ENCODE measurements at places on chromosomes 2 and 18.
A peak's percentile ranks its signal among the peaks of the same experiment; 100 is the strongest.

GRCh38 chr2:239339726-239340601 is 60.9 kb downstream of the HDAC4 start:
- DNase-seq: peak; percentile 38

GRCh38 chr2:162490052-162490717 is 146.3 kb downstream of the GCA start:
- DNase-seq: no peak

- no peak for DNase-seq
These were observed 678.7 kb downstream of the EPHA4 start for GRCh38 chr2:220893411-220893810.

DNA sequence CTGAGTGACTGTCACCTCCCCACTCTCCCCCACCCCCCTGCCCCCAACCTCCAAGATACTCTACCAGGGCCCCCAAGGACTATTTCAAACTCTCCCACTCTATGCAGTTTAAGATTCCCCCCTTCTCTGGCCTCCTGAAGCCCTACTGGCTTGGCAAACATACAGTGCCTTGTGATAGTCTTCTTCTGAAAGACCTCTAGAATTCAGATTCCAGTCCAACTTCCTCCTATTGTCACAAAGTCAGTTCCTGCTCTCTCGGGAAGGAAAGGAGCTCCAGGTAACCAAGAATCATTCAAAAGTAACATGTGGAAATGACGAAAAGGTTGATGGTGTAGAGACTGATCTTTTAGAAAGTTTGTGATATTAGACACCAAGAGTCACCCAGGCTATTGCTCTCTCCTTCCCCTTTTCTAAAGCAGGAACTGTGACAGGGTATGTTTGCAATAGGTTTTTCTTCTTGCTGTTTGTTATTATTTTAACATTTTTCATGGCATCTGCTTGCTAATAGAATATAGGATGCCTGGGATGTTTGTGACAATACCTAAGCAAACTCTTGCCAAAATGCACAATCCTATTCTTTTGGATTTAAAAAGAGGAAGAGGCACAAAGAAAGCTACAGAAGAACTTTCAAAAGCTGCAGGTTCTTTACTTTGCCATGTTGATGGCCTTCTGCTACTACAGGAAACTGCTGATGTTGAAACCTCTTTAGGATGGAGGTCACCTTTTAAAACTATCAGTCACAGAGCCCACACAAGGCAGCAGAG is 93.5 kb upstream of the MGAT4A start:
- DNase-seq: no peak

DNA sequence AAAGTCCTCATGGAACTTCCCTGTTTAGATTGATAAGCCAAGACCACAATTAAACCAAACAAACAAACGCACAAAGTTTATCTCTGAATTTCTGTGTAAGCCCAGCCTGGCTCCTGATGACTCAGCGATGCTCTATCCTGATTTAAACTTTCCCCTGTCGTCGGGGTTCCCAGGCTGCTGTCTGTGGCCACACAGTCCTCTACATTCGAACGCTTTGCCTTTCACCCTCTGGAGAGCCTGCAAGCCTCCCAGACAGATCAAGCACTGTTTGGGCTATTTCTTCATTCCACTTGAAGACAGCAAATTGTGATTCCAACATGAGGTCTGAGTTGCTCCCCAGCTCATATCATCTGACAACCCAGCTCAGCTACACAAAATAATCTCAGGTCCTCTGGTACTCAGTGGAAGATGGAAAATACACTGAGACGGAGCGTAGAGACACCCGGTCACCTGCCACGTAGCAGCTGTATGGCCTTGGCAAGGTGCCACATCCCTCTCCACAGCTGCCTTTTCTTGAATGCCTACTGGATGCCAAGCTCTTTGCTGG is 51.2 kb downstream of the CYRIA start:
- DNase-seq: no peak

DNA sequence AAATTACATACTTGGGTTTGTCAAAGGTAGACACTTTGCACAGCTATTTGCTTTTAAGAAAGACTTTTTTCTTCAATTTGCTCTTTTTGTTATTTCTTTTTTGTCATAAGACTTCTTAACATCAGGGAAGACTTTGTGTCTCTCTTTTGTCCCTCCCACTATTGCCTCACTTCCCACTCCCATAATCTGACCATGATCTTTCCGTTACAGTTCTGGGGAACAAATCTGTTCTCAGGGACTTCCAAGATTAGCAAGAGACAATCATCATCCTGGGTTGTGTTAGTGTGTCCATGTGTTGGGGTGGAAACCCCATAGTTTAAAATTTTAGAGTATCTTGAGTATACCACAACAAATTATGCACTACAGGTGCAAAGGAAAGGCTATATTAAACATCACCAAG is 75.3 kb downstream of the REV1 start:
- no peak for DNase-seq

DNA sequence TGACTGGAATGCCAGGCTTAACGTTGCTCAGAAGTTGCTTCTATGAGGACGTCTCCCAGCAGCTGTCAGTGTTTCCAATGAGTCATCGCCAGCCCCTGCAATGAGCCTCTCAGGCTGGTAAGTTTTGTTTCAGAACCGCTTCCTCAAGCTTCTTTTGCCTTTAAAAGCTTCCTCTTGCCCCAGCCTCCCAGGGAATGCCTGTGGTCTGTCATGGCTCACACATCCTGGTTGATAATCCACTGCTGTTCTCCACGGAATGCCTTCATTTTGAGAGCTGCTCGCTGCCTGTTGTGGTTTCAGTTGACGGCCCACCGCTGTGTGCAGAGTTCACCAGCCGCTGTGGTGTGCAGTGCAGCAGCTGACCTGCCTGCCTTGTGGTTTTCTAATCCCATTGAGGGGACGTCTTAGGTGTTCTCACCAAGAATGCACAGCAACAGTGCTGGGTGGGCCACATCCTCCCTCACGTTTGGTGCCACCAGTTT is 96.4 kb downstream of the RTP5 start:
- DNase-seq: peak; percentile 44

DNA sequence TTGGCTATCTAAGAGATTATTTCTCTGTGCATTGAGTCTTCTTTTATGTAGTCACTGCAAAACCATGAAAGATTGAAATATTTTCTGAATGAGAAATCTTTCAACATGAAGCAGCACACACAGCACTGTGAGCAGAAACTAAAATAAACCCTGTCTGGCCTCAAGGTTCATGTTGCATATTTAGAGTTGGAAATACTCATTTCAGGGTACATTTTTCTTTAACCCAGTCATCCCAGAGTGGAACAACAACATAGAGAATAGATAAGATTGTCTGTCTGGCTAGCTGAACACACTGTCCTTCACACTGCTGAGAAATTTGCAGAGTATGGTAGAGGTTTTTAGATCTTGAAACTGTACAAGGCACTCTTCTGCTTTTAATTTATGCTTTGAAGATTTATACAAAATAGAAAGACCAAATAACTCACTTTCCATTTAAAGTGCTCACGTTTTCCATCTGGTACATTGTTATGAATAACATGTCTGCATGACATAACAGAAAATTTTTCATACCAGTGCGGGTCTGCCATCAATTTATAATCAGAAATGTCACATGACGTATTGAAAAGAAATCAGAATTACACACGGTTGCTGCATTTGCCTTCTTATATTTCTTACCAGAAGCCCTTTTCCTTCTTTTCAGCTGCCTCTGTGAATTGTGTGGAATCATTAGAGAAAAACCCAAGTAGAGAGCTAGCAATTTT is 25.0 kb upstream of the FN1 start:
- no peak for DNase-seq

DNA sequence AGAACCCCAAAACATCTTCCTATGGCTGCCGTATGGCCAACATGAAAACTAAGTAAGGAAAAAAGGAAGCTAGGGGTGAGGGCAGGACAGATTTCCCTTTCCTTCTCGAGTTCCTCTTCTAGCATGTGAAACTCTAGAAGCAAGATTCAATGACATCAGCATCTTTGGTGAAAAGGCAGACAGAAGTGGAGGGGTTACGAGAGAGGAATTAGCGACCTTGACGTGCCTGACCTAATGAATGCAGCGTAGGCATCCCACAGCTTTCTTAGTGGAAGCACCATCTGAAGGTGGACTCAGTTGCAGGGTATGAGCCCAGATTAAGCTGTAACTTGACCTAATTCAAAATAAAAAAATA is 47.9 kb upstream of the PELI1 start:
- DNase-seq: no peak
